Neural progenitor cell (in vitro differentiated cells): ENCODE measurements at places on chromosomes 4 and X.

DNA sequence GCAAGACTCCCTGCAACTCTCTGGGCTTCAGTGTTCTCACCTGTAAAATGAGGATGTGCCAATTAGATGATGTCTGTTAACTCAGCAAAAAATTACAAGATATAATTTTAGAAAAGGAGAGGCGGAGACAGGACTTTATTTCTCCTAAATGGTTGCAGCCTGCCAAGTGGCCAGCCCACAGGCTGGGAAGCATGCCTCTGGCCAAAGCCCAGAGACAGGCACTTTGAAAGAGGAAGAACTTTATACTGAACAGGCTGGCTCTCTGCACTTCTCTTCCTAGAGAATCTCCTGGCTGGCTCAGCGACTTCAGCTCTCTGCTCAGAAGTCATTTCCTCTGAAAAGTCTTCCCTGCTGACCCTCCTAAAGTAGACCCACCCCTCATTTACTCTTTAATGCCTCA is 3.7 kb downstream of the PRDM5 start:
- no peak for DNase-seq

GRCh38 chr4:1207157-1207470 is 34.7 kb upstream of the SPON2 start:
- no peak for DNase-seq

DNA sequence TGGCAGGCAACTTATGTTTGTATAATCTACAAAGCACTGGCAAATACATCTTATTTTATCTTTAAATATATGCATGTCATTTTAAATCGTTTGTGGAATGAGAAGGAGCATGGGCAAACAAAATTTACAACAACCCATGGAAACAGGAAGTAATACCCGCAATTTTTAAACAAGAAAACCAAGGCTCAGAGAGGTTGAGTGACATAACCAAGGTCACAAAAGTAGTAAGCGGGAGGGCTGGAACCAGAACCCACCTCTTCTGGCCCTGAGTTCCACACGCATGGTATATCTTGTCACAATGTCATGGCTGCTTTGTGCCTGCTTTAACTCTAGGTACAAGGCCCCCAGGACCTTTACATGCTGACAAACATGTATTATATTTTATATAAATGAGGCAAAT is 52.9 kb downstream of the SLC7A11 start:
- DNase-seq, result no peak

- no peak for DNase-seq
These were observed 192.8 kb downstream of the SMIM20 start for GRCh38 chr4:26106776-26107175.

DNA sequence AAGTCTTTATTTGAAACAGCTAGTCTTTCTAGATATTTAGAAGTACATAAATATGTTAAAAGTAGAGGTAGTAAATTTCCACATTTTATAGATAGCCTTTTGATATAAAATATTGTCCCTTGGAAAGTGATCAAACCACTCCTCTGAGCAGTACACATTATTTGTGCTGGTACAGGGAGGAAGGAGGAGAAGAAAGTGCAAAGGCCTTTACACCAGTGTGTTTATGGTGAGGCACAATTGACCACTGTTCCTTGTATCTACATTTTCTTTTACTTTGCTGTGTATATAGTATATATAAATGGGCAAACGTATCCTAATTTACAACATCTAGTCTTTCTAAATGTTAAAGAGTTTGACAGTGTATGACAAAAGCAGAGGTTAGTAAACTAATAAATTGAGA is 39.9 kb downstream of the CXCL8 start:
- DNase-seq, result no peak

- DNase-seq, result peak; percentile 23
These were observed 17.6 kb upstream of the CC2D2A start for GRCh38 chr4:15451866-15452765.

DNA sequence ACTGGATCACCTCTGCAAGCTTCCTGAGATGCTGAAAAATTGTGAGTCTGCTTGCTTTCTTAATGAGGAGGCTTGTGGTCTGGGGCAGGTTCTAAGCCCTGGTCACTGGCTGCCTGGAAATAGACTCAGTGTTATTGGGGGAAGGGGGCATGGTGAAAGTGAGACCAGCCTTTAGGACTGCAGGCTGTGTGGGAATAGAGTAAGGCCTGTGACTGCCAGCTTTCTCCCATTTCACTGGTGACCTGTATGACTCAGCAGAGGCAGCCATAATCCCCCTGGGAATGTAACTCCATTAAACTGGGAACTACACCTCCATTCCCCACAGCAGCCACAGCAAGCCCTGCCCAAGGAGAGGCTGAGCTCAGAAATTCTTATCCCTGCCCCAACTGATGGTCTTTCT is 55.9 kb upstream of the IL15 start:
- DNase-seq, result peak; percentile 8

- DNase-seq, result peak; percentile 6
These were observed 7.3 kb downstream of the TSR2 start for GRCh38 chrX:54447461-54447860.

DNA sequence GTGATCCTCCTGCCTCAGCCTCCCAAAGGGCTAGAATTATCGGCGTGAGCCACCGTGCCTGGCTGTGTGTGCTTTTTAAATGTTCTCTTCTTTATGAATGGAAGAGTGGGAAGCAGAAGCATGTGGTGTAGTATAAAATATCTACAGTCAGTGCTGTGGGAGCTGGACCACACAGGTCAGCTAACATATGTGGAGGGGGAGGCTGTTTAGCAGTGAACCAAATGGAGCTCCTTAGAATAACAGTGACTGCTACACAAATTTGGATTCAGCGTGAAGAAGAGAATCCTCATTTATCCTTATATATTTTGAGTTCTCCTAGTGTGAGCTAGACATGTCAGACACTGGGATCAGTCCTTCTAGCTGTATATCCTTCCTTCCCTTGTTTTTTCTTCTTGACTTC is 3.2 kb downstream of the SNX25 start:
- DNase-seq, result no peak

- no peak for DNase-seq
These were observed 34.7 kb downstream of the FGF2 start for GRCh38 chr4:122861172-122861943.

- DNase-seq, result no peak
These were observed 41.9 kb downstream of the ARHGEF38 start for GRCh38 chr4:105594099-105595010.

- no peak for DNase-seq
These were observed 3.3 kb upstream of the EREG start for GRCh38 chr4:74361671-74362070.

- no peak for DNase-seq
These were observed 207.6 kb upstream of the NR3C2 start for GRCh38 chr4:148649652-148650331.

DNA sequence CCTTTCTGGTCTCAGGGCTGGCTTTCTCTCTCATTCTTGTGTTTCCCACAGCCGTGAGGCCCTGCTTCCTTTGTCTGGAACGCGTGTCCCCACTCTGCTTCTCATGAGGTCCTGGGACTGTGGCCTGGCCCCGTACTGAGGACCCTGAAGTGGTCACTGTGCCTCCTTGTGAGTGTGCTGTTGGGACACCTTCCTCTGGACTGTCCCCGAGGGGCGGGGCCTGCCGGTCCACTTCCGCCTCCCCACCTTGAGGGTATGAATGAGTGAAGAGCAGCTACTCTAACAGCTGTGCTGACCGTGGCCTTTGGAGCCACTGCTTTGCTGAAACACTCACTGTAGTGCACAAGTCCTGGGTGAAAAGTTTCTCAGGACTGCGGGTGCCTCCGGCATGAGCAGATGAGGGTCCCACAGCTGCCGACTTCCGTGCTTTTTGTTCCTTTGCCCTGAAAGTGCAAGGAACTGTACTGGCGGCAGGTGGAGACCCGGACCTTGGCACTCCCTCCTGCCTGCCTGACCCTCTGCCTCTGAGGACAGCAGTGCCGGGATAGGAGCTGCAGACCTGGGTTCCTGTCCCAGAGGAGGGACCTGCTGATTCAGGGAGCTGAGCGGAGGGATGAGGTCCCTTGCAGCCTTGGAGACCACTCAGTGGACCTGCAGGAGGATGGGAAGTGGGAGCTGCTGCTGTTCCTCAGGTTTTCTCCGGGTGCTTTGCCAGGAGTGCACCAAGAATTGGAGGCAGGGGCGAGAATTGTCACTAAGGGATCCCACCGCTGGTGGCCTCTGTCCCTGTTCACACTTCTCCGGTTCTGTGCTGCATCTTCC is 38.0 kb downstream of the HTT-AS start:
- no peak for DNase-seq

DNA sequence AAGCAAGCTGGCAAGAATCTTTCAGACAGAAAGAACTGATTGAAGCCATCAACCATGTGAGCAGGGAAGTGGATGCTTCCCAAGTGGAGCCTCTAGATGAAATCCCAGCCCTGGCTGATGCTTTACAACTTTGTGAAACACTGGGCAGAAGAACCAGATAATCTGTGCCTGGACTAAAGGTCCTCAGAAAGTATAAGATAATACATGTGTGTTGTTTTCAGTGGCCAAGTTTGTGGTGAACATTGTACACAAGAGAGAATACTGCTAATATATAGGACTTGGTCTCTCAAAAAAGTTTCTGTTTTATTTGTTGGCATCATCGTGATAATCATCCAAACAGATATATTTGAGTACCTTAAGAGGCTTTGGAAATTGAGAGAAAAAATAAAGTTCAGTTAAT is 1367.8 kb upstream of the IGFBP7 start:
- no peak for DNase-seq

GRCh38 chrX:39377773-39378172 is 576.5 kb downstream of the MID1IP1 start:
- no peak for DNase-seq

- no peak for DNase-seq
These were observed 166.6 kb upstream of the TBL1X start for GRCh38 chrX:9298221-9298620.

DNA sequence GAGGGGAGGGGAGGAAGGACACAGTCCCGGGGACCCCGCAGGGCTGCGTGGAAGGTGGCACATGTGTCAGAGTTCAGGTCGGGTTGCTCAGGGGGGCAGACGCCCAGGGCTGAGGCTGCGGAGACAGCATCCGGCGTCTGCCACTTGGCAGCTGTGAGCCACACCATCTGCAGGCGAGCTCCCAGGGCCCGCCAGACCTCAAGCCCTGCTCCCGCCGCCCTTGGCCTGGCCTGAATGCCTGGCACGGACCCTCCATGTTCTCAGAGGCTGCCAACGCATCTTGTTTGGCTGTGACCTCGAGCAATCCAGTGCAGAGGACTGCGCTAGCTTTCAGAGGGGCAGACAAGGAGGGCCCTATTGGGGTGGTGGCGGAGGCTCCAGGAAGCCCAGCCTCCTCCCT is 5.1 kb downstream of the BGN start:
- DNase-seq, result no peak

GRCh38 chrX:72020788-72021187 is 110.1 kb downstream of the NHSL2 start:
- DNase-seq, result no peak

DNA sequence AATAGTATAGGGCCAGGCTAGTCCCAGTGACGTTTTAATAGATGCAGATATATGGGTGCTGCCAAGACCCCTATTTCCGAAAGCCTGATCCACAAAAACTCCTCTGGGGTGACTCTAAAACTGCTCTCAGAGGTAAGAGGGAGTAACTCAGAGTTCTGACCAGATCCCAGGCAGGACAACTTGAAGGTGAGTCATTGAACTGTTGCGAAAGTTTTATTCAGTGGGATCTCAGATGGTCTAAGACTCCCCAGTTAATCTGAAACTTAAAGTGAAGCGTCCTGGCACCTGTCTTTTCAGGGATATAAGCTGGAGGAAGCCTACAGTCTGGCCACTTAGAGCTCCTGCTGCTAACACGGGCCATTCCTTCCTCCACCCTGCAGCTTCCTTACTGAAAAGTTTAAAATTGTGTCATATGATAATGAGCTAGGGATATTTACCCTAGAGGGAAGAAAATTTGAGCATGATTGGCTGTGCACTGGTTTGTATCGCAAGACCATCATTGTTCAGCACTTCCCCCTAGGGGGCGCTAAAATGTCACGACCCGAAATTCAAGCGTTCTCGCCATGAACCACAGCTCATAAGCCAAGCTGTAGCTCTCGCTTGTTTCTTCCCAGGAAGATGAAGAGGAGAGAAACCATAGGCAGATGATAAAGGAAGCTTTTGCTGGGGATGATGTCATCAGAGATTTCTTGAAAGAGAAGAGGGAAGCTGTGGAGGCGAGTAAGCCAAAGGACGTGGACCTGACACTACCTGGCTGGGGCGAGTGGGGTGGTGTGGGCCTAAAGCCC is 19.5 kb downstream of the UTP14A start:
- DNase-seq, result peak; percentile 78

DNA sequence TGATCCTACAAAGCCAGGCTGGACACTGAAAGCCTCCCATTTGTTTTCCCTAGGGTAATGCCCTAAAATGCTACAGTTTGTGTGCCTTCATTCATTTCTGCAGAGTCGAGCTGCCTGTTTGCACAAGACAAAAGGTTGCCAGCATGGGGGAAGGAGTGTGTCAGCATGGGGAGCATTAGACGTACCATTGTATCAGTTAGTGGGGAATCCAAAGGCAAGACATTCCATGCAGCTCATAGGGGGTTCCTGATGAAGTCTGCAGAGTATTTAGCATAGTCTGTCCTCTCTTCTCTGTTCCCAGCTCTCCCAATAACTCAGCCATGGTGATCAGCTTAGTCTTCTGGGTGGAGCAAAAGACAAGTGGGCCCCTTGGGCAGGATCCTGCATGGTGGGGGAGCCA is 276.9 kb upstream of the PCDH7 start:
- peak; percentile 78 for DNase-seq

DNA sequence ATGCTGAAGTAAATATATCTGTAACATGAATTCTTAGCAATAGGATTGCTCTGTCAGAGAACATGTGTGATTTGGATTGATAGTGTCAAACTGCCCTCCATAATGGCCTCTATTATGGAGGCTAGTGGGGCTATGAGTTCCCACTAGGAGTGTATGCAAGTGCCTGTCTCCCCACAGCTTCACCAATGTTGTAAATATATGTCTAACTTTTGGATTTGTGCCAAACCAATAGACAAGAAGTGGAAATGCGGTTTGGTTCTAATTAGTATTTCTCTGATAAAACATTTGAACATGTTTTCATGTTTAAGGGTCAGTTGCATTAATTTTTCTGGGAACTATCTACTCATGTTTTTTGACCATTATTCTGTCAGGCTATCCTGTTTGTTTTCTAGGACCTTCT is 28.1 kb downstream of the GPAT3 start:
- no peak for DNase-seq

DNA sequence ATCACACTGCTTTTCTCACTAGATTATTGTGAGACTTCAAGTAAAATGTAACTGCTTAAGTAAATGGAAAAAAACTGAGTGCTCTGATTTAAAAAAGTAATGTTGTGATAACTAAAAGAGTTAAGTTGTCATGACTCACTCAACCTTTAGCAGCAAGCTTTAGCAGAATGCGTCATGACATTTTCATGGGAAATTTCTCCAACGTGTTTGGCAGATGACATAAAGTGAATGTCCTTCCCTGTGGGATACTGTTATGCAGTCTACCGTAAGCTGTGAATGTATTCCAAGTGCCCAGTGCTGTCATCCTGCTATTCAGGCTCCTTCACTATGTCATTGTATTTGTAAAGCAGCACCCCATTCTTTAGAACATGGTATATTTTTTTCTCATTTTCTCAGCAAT is 136.2 kb downstream of the CPXCR1 start:
- no peak for DNase-seq

DNA sequence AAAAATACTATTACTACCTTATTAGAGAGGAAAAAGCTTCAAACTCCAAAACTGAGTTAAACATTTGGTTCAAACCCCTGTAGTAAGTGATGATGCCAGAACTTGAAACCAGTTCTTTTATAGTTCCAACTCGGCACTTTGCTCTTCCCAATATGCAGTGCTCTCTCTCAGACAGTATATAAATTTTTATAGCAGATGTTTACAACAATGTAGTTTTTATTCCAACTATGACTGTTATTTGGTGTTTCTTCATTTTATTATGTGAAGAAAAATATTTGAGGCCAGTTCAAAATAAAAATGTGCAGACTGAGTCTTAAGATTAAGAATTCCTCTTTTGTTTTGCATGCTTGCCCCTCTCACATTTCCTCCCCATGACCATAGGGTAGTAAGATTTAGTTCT is 2.9 kb upstream of the PPP4R3C start:
- DNase-seq, result no peak
